ENCODE measurements at places on chromosomes 12 and 14.

DNA sequence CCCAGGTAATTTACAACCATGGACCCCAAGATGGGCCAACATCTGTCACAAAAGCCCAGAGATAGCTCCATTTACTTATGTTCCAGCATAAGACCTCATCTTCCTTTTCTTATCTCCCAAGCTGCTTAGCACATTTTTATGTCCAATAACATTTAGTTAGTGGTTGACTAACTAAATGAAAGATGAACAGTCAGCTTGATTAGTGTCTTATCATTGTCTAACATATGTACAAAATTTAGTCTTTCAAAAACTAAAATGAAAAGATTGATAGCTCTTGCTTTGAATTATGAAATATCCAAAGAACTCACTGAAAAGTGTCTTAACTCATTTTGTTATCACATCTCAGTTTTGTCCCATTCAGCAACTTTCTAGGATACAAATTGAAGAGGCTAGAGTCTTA is 163.1 kb upstream of the EGLN3 start:
- DNase-seq, result no peak

DNA sequence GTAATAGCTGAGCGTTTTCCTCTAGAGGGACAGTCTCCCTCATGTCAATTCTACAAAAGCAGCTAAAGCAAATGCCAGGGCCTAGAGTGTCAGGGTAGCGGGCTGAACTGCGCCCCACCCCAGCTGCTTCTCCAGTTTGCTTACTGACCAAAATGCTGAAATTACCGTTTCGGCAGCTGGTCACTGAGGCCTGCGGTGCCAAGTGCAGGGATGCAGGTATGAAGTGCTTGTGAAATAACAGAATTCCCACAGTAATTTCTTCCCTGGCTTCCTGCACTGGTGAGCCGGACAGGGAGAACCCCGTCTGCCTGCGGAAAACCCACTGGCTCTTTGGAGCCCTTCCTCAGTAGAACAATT is 19.1 kb downstream of the PSMC1 start:
- DNase-seq, result no peak

- no peak for DNase-seq
Measured at GRCh38 chr12:42996869-42997431, 407.4 kb upstream of the PRICKLE1 start.

GRCh38 chr12:106064721-106065021 is 74.1 kb downstream of the NUAK1 start:
- DNase-seq, result no peak

GRCh38 chr14:61119006-61119405 is 138.0 kb downstream of the SLC38A6 start:
- no peak for DNase-seq

DNA sequence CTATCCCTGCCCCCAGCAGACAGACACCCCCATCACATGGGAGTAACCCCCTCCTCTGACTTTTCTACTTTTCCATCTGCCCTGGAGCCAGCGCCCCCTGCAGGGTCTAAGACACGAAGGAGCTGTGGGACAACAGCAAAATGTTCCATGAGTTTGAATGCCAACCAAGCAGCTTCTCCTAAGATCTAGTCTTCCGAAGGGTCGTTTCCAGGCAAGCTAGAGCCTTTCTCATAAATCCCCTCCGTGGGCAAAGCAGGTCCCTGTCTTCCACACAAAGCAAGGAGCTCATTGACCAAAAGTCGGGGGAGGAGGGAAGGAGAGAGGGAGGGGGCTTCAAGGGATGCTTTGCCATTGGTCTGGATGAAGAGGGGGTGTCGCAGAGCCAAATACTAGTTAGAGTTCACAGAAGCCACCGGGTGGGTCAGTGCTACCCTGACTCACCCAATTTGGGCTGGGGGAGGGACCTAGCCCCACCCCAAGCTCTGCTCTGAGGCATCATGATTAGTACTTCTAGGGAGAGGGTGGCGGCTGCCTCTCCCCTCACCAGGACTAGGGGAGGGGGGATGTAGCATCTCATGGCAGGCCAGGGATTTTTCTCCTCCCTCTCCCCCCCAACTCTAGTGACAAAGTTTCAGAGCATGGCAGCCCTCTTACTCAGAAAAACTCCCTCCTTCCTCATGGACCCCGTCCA is 1.6 kb downstream of the MSI1 start:
- no peak for DNase-seq

DNA sequence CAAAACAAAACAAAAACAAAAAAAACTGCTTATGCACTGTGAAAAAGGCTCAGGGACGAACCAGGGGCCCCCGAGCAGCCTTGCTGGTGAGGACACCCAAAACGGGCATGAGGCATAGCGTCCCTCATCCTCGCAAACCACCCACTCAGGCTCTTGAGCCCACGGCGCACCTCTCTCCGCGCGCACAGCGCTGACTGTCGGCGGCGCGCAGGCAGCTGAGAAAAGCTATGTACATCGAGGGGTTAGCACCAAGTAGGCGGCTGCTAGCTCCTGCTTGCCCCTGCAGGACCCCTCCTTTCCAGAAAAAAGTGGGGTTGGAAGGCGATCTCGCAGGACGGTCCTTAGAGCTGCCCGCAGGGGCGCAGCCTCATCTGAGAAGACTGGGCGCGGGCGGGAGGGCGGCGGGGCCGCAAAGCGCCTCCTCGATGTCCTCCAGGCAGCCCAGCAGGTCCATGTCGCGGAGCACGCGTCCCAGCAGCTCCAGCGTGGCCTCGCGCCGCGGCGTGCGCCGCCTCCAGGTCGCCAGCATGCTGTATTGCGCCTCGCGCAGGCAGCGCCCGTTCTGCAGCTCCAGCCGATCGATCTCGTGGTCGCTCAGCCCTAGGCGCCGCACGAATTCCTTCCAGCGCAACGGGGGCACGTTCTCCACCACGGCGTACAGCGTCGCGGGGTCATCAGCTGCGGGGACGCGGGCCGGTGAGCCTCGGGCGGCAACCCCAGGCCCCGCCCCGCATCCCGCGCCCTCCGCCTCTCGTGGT is 12.8 kb downstream of the TNFRSF1A start:
- DNase-seq, result no peak

GRCh38 chr12:52670961-52671360 is 9.2 kb downstream of the KRT1 start:
- no peak for DNase-seq

DNA sequence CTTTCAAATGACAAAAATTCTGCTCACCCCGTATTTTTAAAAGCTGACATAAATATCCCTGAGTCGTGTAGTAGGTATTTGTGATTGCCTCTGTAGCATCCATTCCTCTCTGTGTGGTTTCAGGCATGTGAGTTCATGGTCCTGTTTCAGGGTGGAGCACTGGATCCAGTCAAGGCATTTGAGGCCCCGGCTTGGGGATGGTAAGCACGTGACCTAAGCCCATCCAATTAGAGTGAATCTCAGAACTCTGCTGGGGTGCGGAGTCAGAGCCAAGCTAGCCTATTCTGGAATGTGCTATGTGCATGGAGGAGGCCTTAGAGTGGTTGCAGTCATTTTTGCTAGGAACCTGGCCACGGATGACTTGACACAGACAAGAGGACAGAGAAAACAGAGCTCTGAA is 4.3 kb upstream of the CSRP2 start:
- DNase-seq, result no peak

GRCh38 chr12:77697126-77697525 is 133.6 kb upstream of the NAV3 start:
- no peak for DNase-seq

GRCh38 chr14:55963295-55963694 is 154.9 kb upstream of the PELI2 start:
- DNase-seq, result no peak

DNA sequence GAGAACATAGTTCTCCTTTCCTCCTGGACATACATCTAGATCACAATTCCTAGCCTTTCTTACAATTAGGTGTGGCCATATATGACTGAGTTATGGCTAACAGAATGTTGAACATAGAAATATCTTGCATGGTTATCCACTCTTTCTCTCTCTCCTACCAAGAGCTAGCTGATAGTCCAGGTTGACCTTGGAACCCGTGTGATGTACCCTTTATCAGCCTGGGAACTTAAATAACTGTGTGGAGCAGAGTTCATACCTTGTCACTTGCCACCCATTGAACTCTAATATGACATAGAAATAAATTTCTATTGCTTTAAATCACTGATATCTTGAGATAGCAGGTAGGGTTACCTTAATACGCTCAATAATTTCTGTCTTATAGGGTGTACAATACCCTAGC is 115.9 kb downstream of the TPH2 start:
- DNase-seq, result no peak

DNA sequence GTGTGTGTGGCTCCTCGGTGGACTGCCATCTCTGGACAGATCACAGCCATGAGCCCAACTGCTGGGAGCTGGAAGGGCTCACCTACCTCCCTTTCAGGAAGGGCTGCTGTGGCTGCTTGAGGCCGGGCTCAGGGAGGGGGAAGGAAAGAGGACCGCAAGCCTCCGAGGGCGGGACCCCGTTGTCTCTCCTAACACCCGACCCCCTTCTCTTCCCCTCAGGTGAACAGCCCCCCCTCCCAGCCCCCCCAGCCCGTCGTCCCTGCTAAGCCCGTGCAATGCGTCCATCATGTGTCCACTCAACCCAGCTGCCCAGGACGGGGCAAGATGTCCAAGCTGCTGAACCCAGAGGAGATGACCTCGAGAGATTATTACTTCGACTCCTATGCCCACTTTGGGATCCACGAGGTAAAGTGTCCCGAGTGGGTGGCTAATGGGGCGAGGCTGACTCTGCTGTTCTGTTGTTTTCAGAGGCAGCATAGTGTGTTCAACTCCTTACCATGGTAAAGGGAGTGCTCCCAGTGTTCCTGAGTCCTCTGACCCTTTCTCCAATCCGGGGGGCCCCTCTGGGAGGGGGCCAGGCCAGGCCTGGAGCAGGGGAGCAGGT is 49.5 kb downstream of the PRMT8 start:
- DNase-seq, result no peak

DNA sequence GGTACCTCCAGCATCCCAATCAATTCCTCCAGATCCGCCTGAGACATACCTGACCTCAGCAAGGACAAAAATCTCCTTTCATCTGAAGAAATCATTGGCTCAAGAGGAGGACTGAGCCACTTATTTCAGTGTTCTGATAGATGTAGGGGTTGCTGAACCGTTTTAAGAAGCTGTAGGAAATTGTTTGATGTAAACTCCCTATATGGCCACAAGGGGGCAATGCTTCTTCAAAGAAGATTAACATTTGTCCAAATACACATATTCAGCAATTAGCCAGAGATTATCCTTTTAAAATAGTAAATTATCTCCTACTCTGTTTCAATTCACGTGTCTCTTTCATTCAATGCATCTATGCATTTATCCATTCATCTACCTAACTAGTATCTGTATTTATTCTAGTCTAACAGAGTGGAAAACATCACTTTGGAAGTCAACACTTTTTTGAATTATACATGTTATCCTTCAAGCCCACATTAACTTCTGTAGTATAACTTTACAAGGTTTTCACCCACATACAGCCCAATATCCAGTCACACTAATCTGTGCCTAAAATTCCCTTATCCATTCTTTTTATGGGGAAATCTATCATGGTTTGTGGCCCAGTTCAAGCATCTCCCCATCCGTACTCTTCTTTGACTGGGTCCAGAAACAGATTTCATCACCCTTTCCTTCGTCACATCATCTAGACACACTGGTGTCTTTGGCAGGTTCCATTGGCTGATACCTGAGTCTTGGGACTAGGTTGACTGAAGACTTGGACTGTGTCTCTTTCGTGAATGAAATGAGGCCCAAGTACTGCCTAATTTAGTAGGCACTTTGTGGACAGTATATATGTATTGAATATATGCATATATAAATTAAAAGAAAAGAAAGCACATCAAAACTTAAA is 411.0 kb upstream of the OR4E1 start:
- no peak for DNase-seq

DNA sequence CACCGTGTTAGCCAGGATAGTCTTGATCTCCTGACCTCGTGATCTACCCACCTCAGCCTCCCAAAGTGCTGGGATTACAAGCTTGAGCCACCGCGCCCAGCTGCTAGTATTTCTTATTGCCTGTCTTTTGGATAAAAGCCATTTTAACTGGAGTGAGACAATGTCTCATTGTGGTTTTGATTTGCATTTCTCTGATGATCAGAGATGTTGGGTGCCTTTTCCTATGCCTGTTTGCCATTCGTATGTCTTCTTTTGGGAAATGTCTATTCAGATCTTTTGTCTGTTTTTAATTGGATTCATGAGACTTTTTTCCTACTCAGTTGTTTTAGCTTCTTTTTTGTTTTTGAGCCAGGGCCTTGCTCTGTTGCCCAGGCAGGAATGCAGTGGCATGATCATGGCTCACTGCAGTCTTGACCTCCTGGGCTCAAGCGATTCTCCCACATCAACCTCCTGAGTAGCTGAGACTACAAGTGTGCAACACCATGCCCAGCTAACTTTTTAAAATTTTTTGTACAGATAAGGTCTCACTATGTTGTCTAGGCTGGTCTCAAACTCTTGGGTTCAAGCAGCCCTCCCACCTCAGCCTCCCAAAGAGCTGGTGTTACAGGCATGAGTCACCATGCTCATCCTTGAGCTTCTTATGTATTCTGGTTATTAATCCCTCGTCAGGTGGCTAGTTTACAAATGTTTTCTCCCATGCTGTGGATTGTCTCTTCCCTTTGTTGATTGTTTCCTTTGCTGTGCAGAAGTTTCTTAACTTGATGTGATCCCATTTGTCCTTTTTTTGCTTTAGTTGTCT is 65.9 kb downstream of the ACACB start:
- DNase-seq, result no peak

- DNase-seq, result no peak
Measured at GRCh38 chr14:34700622-34701130, 13.7 kb downstream of the CFL2 start.

DNA sequence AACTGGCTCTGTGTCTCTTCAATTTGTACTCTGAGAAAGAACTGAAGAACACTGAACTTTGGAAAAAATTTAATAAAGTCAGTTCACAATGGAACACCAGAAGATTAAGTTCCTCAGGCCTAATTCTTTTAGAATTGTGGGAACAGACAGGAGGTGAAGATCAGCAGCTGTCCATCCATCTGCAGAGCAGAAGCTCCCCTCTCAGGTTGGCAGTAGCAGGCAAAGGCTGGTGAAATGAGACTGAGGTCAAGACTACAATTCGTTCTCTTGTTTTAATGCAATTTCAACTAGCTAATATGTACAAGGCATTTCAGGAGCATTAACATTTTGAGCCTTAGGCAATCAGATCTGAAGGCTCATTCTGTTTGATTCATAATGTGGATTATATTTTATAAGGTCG is 10.3 kb upstream of the TRHDE start:
- DNase-seq, result no peak

- no peak for DNase-seq
Measured at GRCh38 chr14:100056964-100057795, 8.0 kb upstream of the EVL start.

GRCh38 chr14:77557391-77557790 is 58.8 kb upstream of the ISM2 start:
- no peak for DNase-seq

- DNase-seq, result no peak
Measured at GRCh38 chr14:101525640-101526527, 35.4 kb upstream of the DIO3 start.
